Fibroblast of mammary gland (primary cell): ENCODE measurements at places on chromosomes 12 and 14.
A peak's percentile ranks its signal among the peaks of the same experiment; 100 is the strongest.

GRCh38 chr14:65487783-65488494 lies 75.4 kb downstream of the FUT8 start:
- DNase-seq, result no peak

GRCh38 chr12:117142094-117142493 lies 42.9 kb upstream of the TESC start:
- DNase-seq, result no peak

- DNase-seq, result no peak
Measured at GRCh38 chr14:101369916-101370592, 191.2 kb upstream of the DIO3 start.

GRCh38 chr12:22527999-22528398 lies 16.3 kb downstream of the C2CD5 start:
- DNase-seq, result peak; percentile 49

GRCh38 chr12:51888316-51889215 lies 663 bp downstream of the ANKRD33 start:
- no peak for DNase-seq

DNA sequence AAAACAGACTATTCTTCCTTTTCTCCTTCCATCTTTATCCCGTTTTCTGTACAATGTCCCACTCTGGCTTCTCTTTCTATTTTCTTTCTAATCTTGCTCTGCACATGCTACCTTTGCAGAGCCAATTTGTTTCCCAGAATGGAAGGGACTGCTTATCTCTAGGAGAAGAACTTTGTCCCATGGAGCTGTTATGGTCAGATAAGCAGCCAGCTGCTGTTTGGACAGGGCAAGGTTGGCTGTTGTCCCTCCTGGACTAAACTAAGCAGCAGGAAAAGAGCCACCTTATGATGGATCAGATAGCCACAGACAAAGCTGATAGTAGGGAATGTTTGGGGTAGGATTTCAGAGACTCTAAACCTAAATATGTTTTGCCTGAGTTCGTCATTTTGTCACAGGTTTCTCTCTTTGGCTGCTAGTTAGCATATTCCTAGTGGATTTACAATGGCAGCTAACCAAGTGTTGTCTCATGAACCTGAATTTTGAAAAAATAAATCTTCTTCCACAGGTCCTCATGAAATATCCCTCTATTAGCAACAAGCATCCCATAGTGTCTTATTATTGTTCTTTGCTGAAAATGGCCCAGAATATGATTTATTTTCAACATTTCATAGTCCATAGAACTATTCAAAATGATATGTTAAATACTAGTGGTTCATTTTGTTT lies 262.8 kb downstream of the SLC16A7 start:
- no peak for DNase-seq

DNA sequence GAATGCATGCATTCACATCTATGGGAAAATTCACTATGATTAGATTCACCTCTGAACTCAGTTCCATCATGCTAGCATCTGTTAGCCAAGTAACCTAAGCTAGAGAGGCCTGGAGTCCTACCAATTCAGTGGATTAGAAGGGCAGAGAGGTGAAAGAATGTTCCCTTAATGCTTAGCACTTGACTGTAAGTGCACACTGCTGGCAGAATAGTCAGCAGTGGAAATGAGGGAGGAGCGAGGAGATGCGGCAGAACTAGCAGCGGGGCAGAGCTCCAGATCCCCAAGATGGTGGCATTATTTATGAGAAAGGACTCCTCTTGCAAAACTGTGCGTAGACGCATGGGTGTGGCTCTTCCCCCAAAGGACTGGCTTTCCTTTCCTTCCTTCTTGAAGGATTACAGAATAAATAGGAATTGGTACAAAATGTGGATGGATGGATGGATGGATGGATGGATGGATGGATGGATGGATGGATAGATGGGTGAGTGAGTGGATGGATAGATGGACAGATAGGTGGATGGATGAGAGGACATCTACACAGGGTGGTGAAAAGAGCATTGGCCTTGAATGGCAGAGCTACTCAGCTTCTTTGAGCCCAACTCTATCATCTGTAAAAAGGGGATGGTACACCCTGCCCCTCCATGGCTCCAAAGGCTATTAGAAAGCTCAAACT lies 227.2 kb downstream of the CHST11 start:
- peak; percentile 33 for DNase-seq

DNA sequence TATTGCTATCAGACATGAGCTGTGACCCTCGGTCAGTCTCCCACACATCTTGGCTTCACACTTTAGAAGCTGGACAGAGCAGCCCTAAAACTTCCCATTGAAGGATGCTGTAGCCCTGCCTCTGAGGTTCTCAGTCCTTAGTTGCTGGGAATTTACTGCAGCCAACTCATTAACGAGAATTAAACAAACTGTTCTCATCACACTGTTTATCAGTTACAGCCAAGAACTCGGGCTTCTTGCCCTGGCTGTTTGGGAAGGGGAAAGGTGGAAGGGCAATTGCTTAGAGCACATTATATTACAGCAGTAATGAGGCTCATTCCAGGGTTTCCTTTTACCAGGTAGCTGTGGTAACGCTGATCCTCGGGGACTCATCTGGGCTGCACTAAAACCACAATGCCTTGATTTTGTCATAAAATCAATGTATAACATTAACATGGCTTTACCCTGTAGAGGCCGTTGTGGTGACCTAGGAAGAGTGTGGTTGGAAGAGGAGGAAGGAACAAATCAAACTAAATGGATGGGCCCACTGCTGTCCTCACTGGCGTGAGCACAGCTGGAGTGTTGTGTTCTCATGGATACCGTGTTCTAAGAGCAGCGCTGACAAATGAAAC lies 87.1 kb downstream of the GPR135 start:
- peak; percentile 17 for DNase-seq

- no peak for DNase-seq
Measured at GRCh38 chr14:63854330-63854729, 1.5 kb downstream of the SYNE2 start.

DNA sequence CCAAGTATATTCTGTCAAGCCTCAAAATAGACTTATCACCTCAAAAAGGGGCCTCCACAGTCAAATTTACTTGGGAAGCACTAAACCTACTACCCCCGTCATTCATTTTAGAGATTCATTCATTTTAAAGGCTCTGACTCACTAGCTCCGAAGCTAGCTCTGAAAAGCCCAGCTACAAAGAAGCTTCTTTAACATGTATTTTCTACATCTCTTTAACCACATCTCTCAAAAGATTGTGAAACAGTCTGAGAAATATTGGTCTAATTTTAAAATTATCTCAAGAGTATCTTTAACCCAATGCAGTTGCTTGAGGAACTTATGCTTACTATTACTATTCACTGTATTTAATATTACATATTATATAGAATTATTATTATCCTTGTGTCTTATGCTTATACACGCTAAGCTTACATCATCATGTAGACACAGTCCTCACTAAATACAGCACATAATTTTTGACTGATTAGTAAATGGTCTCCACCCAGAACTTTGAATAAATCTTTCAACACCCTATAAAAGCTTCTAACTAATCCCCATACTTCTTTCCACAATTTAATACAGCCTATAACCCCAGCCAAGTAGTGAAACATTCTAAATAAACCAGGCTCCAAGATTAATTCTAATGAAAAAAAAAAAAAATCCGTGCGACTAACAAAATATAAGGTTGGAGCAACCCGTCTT lies 7.8 kb downstream of the NT5DC3 start:
- DNase-seq, result peak; percentile 38

- DNase-seq, result peak; percentile 65
Measured at GRCh38 chr12:26277506-26278246, 82.3 kb downstream of the SSPN start.

- DNase-seq, result no peak
Measured at GRCh38 chr12:80838708-80839107, 99.0 kb downstream of the LIN7A start.

GRCh38 chr12:124031058-124031457 lies 58.0 kb downstream of the ZNF664 start:
- peak; percentile 31 for DNase-seq
